CD4-positive, alpha-beta T cell treated with Interleukin-10 for 1 hour (primary cell): ENCODE measurements at places on chromosomes 7 and 10.

GRCh38 chr10:59585046-59585700 is 124.5 kb downstream of the SLC16A9 start:
- no peak for DNase-seq

DNA sequence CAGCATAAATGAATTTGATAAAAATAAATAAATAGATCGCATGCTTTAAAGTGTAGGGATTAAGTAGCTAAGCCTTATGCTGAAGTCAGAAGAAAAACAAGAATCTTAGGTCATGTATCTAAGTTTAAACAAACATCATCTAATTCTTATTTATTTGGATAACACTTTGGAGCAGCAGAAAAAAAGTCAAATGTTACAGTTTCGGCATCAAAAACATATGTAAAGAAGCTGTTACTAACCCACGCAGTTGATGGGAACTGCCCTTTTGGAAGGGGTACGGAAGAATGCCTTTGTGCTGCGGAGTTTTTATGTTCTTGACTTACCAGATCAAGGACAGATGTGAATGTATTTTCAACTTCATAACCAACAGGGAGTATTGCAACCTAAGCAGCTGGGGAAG is 37.3 kb upstream of the HABP2 start:
- DNase-seq = no peak

DNA sequence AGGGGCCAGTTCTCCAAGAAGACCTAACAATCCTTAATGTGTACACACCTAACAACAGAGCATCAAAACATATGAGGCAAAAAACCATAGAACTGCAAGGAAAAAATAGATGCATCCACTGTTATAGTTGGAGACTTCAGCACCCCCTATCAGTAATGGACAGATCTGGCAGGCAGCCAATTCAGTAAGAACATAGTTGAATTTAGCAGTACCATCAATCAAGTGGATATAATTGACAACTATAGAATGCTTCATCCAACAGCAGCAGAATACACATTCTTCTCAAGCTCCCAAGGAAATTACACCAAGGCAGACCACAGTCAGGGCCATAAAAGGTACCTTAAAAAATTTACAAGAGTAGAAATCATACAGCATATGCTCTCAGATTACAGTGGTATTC is 42.2 kb downstream of the POLL start:
- no peak for DNase-seq

GRCh38 chr7:30427296-30428070 is 51.1 kb downstream of the NOD1 start:
- DNase-seq = no peak

DNA sequence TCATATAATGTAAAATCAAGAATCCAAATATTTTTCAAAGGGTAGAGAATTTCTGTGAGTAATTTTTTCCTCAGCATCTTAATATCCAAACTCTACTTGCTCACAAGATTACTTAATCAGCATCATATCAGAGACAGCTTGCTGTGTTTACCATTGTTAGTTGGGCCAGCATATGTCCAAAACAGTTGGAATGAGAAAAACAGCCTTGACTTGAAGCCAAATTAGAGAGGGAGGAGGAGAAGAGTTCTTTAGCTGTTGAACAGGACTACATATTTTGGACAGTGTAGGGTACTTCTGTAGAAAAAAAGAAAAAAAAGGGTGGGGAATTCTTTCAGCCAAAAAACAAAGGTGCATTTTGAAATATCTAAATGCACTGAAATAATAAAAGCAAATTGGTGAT is 69.8 kb downstream of the HDAC9 start:
- no peak for DNase-seq

DNA sequence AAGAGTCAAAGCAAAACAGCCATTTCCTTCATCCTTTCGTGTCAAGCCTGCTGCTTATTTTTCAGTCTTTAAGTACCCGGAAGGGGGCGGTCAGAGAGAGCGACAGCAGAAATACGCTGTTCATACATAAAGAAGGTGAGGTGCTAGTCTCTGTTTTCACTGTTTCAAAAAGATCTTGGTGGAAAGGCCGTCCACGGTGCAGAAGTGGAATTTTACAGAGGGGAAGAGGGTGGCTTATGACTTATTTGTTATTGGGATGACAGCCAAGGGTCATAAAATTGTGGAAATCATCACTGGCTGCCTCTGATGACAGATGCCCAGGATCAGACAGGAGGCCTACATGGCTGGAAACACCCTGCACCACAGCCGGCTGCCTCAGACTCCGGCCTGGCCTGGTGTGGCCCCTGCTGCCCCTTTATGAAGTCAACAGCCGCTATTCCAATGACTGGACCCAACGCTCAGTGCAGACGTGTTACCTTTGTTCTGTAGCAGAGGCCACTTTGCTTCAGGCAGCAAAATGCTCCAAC is 57.0 kb downstream of the HIPK2 start:
- peak; percentile 25 for DNase-seq

- no peak for DNase-seq
Observed at GRCh38 chr10:109912335-109913281, 10.7 kb downstream of the XPNPEP1 start.

DNA sequence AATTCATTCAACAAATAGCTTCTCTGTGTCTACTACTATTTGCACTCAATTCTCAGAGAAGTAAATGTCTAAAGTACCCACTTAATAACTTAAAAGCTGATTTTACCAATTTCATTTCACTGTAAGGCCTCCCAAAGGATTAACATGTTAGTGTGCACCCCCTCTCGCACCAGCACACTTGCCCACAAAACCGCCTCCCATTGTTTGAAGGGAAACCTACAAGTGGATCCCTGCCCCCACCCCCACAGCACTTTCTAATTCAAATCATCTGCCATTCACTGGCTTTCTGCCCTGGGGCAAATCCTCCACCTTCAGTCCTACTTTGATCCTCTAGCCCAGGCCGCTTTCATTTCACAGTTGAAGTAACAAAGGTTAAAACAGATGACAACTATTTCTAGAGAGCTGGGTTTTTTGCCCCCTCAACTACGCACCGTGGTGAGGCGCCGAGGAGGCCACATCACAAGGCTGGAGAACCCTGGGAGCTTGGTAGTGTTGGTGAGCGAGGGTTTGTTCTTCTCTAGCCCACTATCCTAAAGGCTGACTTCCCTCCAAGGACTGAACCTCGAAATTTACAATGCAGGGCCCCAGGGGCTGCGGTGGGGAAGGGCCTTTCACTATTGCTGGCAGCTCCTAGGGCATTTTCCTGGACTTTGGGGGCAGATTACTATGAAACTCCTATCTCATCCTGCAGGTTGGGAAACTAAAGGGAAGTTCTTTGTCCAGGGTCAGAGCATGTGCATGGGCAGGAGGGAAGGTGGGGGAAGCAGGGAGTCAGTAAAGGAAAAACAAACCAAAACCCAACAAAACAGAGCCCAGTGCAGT is 517.4 kb upstream of the ZMIZ1 start:
- DNase-seq = no peak

DNA sequence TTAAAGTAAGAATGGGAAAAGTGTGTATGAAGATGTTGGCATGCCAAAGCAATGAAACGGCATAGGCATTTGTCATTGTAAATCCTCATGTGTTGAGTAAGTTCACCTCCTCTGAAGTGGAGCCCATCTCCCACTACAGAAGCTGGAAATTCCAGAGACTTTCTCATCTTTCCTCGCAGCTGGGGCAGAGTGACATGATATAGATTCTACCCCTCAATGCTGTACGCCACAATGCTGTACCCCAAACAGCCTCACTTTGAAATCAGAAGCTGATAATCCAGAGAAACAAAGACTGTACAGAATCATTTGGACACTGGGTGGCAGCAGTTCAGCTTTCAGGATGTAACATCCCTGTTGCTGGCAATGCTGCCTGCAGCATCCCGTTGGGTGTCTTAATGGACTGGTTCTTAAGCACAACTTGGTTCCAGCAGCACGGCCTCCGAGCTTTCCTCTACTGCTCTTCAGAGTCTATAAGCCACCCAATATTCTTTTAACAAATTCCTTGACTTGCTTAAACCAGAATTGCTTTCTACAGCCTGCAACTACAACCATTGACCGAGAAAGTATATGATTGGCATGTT is 18.8 kb downstream of the ZC3HAV1L start:
- peak; percentile 76 for DNase-seq

- DNase-seq = no peak
Observed at GRCh38 chr7:6276911-6277408, 4.5 kb upstream of the CYTH3 start.

DNA sequence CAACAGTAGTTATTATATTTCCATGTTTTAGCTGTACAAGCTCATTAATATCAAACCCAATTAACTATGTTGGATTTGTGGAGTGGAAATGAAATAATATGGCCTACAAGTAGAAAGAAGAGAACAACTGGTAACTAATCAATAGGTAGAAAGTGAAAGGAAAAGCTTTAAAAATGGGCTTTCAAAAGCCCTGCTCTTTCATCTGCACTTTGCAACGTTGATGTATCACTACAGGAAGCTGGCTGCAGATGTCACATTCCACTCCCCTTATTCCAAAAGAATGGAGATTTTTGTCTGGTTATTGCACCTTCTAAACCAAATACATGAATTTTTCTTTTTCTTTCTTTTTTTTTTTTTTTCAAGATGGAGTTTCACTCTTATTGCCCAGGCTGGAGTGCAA is 11.7 kb upstream of the MKI67 start:
- no peak for DNase-seq

DNA sequence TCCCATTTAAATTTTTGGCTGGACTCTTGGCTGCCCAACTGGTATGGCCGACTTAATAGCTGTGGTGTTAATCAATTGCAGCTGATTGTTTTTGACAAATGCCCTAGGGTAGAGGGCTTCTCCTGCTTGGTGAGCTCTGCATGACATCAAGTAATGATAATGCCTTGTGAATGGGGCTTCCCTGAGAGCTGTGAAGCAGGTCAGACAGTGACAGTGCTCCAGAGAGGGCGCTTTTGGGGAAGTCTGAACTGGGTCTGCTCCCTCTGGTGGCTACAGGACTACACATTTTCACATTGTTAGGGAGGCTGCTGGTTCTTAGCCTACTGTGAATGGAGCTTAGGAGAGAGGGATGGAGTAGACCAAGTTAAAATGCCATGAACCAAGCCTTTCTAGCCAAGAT is 98.8 kb downstream of the SDK1 start:
- no peak for DNase-seq

DNA sequence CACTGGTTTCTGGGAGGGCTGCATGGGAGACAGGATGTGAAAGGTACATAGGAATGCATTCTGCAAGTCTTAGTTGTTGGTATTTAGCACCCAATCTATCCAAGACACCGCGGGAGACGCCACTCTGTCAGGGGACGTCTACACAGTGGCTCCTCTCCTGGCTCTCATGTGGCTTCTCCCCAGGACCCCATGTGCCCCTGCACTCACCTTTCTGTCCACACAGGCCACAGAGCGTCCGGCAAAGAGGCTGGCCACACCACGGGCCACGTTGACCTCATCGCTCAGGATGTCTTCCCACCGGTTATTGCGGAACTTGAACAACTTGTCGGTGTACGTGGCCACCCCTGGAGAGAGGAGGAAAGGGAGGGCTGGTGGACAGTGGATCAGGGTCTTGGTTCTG is 73.4 kb downstream of the GOLGA7B start:
- no peak for DNase-seq

DNA sequence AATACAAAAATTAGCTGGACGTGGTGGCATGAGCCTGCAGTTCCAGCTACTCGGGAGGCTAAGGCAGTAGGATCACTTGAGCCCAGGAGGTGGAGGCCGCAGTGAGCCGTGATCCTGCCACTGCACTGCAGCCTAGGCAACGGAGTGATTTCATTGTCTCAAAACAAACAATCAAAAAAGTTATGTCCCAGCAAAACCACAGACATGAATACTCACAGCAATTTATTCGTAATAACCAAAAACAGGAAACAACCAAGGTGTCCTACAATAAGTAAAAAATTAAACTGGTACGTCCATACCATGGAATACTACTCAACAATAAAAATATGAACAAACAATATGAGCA is 11.6 kb upstream of the CYTH3 start:
- no peak for DNase-seq

- no peak for DNase-seq
Observed at GRCh38 chr10:78457804-78458482, 424.3 kb downstream of the RPS24 start.

GRCh38 chr7:141654551-141654950 is 47.4 kb downstream of the DENND11 start:
- peak; percentile 75 for DNase-seq
